ENCODE measurements at places on chromosomes 1 and 21.

DNA sequence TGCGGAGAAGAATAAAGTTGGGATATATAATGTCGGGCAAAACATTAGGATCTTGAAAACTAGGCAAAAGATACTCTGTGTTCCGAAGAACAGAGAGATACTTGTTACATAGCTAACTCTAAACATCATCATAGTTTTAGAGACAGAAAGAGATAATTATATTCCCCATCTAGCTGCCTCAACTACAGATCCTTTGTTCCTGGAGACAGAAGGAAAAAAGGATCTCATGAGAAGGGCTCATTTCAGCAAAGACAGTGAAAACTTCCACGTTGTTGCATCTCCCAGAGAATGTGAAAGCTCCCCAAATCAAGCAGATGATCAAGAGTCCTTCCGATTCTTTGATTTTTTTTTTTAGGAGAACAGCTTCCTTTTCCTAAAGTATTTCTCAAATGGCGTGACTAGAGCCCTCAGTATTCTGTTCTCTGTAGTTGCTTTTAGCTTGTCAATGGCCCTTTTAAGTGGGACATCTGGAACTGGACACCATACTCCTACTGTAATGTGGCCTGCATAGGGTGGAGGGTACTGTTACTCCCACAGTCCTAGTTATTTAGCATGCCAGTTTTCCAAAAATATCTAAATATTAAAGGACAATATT, 1048.2 kb downstream of the TTLL7 start:
- DNase-seq = no peak

- DNase-seq = no peak
Observed at GRCh38 chr1:196856053-196856452, 31.8 kb upstream of the CFHR4 start.

DNA sequence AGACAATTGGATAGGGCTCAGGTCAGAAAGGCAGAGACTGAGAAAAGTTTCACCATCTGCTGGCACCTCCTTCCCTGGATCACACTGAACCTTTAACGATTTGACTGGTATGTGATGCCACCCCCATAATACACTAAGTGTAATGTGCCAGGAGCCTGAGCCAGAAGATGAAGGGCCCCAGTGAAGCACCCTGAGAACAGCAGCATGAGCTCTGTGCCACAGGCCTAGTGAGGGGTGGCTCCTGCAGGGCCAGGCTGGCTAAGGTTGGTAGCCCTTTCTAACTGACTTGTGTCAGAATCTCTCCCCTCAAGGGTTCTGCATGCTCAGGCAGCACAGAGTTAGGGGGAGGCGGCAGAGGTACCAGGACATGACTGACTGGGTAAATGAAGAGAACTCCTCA, 38.9 kb downstream of the ARHGEF11 start:
- no peak for DNase-seq

- DNase-seq = no peak
Observed at GRCh38 chr1:236120721-236121153, 21.6 kb upstream of the GPR137B start.

GRCh38 chr21:31266241-31266640, 77.8 kb downstream of the TIAM1 start:
- DNase-seq = no peak

DNA sequence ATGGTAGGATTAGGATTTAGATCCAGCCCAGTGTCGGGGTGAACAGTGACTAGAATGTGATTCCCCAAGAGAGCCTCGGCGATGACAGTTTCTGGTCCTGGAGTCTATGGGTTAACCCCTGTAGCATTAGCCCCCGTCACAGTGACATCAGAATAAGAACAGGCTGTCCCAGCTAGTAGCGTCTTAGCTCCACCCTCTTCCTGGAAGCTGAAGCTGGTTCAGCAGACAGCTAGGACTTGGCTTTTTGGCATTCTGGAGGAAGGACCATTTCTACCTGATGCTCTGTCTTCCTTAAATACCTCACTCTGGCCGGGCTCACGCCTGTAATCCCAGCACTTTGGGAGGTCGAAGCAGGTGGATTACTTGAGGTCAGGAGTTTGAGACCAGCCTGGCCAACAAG, 5.0 kb downstream of the NDUFS2 start:
- no peak for DNase-seq

- no peak for DNase-seq
Observed at GRCh38 chr1:219518168-219518906, 94.6 kb downstream of the ZC3H11B start.

DNA sequence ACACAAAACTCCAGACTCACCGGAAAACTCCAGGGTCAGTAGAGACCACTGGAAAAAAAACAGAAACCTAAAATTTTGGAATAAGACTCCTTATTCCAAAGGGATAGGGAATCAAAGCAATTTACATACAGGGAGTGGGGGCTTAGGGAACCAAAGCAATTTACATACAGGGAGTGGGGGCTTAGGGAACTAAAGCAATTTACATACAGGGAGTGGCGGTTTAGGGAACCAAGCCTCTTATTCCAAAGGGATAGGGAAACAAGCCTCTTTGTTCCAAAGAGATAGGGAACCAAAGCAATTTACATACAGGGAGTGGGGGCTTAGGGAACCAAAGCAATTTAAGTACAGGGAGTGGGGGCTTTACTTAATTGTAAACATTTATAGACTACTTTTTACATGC, 28.4 kb upstream of the TTLL7 start:
- DNase-seq = no peak

GRCh38 chr1:192252776-192253175, 64.0 kb upstream of the RGS21 start:
- DNase-seq = no peak

GRCh38 chr1:229666585-229666984, 40.5 kb downstream of the URB2 start:
- DNase-seq = no peak

DNA sequence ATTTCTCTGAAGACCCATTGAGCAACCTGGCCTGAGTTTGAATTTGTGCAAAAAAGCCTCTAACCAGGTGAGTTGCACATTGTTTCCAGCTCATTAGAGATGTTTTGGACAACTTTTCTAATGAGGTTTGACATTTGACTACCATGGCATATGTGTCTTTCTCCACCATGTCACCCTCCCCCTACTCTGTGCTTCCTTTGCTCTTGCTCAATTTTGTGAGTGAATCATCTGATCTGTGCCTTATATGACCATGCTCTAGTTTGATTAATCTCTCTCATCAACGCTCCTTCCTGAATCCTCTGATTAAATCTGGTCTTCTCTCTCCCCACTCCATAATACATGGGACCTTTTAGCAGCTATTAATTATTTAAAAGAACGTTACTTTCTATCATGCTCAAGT, 144.8 kb upstream of the SAMSN1 start:
- DNase-seq = no peak

- no peak for DNase-seq
Observed at GRCh38 chr1:212545941-212546635, 62.5 kb upstream of the ATF3 start.

- no peak for DNase-seq
Observed at GRCh38 chr21:35663856-35664606, 396.3 kb downstream of the SETD4 start.

- no peak for DNase-seq
Observed at GRCh38 chr1:228846952-228847351, 111.7 kb downstream of the RHOU start.
